ENCODE measurements at places on chromosomes 13 and 19.

DNA sequence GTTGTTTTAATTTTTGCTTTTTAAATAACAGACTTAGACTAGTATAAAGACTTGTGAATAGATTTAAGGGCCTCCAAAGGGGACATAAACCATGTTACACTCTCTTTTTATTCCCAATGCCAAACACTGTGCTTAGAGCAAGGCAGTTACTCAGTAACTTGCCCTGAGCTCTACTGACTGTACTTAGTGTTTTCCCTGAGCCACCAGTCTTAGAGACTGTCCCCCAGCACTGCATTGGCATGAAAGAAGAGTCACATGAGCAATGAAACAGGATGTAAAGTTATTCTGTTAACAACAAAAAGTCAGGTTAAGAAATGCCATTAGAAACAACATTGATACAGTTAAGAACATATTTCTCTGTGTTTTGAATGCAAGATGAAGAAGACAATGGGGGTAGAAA is 187.9 kb downstream of the TBC1D4 start:
- no peak for DNase-seq

DNA sequence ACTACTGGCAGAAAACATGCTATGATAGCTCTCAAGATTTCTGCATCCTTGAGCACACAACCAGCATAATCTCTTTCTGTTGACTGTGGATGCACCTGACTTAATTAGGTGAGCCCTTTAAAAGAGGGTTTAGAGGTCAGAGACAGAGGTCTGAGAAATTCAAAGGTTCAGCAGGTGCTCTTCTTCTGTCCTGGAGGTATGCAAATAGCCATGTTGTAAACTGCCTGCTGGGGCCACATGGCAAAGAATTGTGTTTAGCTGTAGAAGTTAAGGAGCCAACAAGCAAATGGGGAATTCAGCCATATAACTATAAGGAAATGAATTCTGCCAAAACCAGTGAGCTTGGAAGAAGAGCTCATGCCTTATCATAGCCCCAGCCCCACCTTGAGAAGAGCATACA is 11.6 kb upstream of the DCLK1 start:
- no peak for DNase-seq

- DNase-seq = peak; percentile 71
These were observed 6.3 kb downstream of the PGLYRP1 start for GRCh38 chr19:46016426-46017094.

DNA sequence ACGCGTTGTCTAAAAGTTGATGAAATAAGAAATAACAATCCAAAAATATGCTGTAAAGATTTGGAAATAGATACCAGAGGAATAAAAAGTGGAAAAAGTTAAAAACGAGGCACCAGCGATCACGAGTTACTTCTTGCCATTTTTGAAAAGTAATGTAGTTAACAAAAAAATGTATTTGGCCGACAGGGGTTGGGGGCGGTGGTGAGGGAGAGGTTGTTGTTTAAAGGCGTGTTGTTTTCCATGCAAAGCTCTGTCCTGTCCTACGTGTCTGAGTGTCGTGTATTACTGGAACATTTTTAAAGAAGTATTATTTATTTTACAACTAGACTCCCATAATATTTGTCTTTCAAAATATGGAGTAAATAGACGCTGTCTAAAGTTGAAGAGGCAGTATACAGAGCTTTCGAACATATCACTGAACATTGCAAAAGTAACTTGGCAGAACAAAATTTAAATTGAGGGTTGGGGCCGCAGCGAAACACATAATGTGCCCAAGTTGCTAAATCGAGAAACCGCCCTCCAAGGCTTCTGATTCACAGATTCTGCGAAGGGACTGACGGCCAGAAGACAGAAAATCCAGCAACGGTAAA is 823 bp downstream of the FBXO17 start:
- DNase-seq = no peak

- no peak for DNase-seq
These were observed 1034.7 kb downstream of the SLITRK1 start for GRCh38 chr13:82847595-82847994.

DNA sequence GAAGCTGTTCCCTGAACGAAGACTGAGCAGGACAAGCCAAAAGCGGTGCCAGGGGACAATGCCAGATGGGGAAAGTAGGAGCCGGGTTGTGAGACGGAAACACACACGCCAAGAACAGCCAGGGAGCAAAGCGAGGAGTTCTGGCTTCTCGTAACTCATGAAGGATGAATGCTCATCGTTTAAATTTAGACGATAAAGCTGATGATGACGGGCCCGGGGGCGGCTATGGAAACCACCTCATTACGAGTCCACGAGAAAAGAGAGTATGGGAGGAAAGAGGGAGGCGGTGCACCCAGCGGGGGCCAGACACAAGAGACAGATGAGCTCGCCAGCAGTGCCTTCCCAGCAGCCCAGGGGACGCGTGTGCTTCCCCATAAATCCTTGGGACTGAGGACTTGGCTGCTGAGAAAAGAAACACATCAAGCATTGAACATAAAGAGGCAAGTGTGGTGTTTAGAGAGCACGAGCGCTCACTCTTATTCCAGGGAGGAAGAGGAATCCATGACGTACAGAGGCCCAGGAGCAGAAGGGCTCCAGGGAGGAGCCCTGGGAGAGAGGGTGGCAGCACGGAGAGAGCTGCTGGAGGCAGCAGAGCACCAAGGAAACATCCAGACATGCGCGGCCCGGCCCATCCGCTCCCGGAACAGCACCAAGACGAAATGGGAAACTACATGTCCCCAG is 70.7 kb downstream of the EPS15L1 start:
- DNase-seq = peak; percentile 40

All from astrocyte of the spinal cord (primary cell).